ENCODE measurements at places on chromosomes 6 and 20.

- DNase-seq: no peak
Observed at GRCh38 chr6:84691978-84692623, 72.3 kb downstream of the TBX18 start.

- DNase-seq: no peak
Observed at GRCh38 chr20:16520154-16520553, 53.1 kb downstream of the KIF16B start.

DNA sequence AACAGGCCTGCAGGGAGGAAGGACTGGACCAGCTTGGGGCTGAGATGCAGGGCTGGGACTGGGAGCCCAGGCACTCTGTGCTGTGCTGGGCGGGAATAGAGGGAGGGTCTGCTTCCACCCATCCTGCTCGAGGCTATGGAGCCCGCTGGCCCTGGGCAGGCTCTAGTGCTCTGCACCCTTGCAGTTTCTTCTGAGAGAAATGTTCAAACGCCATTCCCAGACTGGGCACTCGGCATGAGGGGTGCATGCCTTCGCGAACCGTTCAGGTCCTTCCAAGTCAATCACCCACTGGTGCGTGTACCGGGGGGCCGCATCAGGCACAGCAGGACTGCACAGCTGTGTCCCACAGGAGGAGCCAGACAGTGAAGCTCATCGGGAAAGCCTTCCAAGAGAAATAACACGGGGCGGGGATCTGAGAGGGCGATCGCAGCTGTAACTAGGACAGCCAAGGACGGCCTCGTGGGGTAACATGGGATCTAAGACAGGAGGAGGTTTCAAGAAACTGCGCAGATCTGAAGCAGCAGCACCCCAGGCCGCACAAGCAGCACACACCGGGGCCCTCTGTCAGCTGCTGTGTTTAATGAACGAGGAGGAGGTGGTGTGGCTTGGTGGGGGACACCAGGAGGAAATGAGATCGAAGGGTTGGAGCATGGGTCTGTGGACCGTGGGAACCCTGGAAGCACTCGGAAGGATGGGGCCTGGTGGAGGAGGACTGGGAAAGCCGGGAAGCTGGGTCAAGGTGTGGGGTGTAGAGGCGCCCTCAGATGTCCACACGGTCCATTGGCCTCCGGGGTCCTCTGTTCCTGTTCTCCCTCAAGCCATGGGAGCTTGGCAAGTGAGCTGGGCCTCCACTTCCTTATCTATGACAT is 26.1 kb upstream of the PYGB start:
- DNase-seq: no peak

GRCh38 chr6:129191235-129191634 is 308.3 kb downstream of the LAMA2 start:
- DNase-seq: no peak

- no peak for DNase-seq
Observed at GRCh38 chr20:16641511-16642023, 68.3 kb upstream of the KIF16B start.

- DNase-seq: no peak
Observed at GRCh38 chr20:8568075-8568474, 436.0 kb downstream of the PLCB1 start.

- no peak for DNase-seq
Observed at GRCh38 chr6:143485967-143486366, 25.6 kb downstream of the FUCA2 start.

- no peak for DNase-seq
Observed at GRCh38 chr6:67248077-67248476, 1387.0 kb upstream of the ADGRB3 start.

GRCh38 chr6:20652299-20653084 is 118.2 kb downstream of the CDKAL1 start:
- DNase-seq: no peak

DNA sequence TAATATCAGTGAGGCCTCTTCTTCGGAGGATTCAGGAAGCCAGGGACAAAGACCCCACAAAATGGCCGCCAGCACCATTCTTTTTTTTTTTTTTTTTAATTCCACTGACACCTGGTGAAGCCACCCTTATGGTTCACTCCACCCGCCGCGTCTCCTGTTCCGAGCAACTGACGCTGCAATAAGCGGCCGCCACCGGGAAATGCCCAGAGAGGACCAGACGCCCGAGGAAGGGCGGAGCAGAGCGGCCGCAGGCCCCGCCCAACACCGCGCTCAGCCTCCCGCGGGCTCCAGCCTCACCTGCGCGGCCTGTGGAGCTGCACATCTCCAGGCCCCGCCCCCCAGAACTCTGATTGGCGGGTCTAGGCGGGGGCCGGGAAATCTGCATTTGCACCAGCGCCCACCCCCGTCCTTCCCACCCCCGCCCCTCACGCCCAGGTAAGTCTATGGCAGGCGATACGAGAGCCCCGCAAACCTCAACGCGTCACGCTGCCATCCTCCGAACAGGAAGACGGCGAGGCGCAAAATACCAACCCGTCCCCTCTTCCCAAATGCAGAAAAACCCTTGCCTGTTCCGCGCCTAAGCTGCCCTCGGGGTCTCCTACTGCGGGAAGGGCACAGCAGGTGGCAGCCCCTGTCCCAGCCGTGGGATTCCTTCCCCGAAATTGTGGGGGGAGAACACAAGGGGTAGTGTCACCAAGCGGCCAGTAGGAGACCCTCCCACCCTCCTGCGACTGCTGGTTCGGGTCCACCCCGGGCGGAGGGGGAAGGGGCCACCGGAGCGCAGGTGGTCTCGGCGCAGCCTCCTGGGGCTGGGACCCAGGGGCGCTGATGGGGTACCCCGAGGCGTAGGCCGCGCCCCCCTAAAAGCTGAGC is 960 bp downstream of the ATP9A start:
- peak; percentile 89 for DNase-seq

GRCh38 chr20:59748619-59749191 is 144.4 kb downstream of the PHACTR3 start:
- no peak for DNase-seq

DNA sequence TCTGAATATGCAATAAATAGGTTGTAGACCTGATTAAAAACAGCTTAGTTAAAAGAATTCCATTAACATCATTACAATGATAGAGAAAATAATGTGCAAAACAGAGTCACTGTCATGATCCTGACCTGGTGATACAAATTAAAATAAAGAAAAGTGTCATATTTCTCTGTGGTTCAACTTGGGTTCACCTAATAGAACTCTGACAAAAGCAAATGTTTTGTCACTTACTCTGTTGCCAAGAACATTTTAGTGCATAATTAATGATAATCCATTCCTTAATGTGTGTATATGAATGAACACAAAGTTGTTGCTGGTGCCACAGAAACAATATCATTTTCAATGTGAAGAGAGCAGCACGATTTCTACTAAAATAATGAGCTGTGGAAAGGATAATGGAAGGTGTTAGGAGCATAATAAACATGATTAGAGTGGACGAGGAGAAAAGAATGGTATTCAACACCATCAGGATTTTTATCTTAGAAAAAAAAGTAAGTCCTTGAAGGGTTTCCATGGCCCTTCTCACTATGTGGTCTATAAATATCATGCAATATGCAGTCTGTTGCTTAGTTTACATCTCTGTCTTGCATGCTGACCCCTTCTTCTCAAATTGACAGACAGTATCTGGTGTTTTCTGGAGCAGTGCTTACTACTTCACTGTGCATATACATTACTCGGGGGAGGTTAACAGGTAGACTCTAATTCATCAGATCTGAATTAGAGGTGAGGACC is 656.6 kb upstream of the MMS22L start:
- no peak for DNase-seq

DNA sequence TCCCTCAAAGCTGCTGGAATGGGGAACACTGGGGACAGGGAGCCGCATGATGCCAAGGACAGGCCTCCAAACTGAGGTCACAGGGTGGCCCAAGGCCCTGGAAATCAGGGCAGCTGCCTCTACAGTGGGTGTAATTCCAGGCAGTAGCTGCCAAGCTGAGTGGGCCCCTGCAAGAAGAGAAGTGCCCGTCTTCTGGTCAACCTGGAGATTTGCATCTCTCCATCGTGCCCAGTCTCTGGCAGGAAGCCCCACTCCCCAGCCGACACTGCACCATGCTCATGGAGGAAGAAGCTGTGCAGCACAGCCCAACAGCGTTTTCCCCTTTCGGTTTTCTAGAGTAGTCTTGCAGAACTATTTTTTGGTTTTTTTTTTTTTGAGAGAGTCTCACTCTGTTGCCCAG is 2.2 kb upstream of the FAM209A start:
- no peak for DNase-seq

GRCh38 chr6:98832284-98833056 is 1.9 kb upstream of the POU3F2 start:
- peak; percentile 70 for DNase-seq

DNA sequence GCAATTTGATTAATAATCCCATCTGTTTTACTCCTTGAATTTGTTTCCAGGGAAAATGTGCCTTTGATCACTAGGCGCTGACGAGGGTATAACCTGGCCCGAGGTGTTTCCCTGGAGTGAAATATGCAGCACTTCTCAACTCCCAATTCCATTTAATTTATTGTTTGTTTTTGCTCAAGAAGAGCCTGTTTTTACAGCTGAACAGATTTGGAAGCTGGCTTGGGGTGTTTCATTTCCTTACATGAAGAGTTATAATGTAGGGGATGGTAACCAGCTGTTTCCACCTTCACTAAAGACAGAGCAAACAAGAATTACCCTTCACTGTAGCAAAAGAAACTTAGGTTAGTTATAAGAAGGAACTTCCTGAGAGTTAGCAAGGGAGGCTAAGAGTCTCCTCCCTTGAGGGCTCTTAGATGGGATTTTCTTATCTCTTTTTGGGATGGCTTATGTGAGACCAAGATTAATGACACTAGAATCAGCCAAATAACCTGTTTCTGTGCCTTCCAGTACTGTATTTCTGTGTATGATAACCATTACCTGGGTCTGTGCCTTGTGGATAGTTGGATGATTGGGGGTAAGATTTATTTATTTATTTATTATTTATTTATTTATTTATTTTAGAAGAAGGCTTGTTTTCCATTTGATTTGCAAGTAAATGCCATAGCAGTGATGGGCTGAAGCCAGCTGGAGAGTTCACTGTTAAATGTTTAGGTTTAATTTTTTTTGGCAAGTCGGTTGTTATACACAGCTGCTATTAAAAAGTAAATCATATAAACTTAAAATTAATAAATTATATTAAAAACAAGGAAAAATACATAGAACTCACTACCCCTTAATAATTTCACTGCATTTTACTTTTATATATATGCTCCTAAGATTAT is 162.2 kb upstream of the BMP2 start:
- no peak for DNase-seq

- DNase-seq: no peak
Observed at GRCh38 chr6:54614499-54615195, 231.9 kb upstream of the FAM83B start.

DNA sequence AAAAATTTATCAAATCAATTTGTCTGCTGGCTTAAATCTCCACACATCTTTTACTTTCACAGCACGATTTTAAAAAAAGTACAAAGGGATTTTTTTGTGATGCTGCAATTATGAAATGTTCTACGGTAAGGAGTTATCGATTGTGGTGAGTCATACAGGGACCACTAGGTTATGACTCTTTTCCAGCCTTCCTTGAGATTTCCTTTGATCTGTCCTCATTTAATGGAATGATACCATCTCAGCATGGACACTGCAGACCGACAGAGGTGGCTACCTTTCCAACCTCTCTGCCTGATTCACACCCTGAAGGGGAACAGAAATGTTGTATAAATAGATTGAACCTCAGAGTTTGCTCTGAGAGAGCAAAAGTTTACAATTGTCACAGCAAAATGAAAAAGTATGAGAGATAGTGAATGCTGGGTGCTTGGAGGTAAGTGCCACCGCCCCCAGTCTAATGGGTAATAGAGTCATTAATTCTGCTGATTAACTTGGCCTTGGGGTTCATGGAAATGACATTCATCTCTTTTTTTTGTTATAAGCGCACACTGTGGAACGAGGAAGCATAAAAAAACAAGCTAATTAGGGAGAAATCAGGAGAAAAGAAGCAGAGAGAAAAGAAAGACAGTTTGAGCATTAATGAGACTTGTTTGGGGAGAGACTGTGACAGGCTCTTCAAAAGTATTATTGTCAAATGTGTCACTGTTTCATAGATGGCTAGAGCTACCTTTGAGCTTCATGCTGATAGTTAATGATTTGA is 306.0 kb downstream of the RNF144B start:
- no peak for DNase-seq

DNA sequence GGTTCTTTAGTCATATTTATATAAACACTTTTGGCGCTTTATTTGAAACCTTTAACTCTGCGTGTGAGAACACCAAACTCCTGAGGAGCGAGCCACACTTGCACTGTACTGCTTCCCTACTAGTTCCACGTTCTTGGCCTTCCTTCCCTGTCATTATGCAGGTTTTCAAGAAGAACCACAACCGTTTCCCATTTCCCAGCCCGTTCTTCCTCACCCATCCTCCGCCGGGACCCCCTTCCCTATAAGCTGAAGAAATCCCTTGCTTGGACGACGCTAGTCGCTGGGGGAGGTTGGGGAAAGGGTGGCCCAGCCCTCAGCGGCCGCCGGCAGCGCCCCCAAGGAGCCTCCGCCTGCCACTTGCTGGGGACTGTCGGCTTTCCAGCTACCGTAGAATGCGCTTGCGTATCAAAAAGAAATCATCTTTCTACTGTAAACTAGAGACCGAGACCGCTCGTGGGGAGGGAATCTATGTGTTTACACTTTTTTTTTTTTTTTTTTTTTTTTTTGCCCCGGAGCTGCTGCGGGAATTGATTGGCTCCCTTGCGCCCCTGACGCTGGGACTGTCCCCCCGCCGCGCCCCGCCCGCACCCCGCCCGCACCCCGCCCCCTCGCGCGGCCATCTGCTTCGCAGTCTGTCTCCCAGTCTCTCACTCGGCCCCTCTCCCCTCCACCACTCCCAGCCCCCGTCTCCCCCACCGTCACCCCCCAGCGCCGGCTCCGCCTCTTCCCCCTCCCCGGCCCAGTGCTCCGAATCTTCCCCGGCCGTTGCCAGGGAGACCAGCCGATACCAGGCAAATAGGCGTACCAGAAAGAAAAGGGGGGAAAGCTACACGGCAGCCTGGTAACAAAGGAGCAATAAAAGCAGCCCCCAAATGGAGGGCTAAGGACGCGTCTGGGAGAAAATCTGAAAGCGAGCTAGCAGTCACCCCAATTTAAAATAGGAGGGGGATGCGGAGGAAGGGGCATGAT is 2.3 kb upstream of the MARCKS start:
- peak; percentile 98 for DNase-seq

DNA sequence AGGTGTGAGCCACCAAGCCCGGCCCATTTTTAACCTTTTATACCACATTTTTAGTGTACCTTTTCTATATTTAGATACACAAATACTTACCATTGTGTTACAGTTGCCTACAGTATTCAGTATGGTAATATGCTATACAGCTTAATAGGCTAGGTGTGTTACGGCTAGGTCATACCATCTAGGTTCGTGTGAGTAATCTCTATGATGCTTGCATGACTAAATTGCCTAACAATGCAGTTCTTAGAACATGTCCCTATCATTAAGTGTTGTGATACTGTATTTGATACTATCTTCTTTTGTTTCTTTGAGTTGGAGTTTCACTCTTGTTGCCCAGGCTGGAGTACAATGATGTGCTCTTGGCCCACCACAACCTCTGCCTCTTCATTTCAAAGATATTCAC is 387.7 kb upstream of the SASH1 start:
- no peak for DNase-seq

GRCh38 chr6:166849749-166850183 is 106.6 kb downstream of the RNASET2 start:
- no peak for DNase-seq

- no peak for DNase-seq
Observed at GRCh38 chr6:117951783-117952182, 44.7 kb downstream of the SLC35F1 start.
